ENCODE measurements at places on chromosomes 3 and 15. TPM values are rescaled to one million over a fixed set of nuclear protein-coding genes. Genes with fewer than 3 reads are reported as not detected.

Gene STRIT1
- not detected for total RNA-seq

Gene VIPR1
- 23.9 TPM for total RNA-seq

Gene DLEC1
- total RNA-seq = 0.35 TPM

Gene SPESP1
- not detected for total RNA-seq

Gene CCR3
- 3.1 TPM for total RNA-seq

Measured in PC-9 (cell line).